EL (cell line): ENCODE measurements at places on chromosomes 2 and 18.
A peak's percentile ranks its signal among the peaks of the same experiment; 100 is the strongest.

DNA sequence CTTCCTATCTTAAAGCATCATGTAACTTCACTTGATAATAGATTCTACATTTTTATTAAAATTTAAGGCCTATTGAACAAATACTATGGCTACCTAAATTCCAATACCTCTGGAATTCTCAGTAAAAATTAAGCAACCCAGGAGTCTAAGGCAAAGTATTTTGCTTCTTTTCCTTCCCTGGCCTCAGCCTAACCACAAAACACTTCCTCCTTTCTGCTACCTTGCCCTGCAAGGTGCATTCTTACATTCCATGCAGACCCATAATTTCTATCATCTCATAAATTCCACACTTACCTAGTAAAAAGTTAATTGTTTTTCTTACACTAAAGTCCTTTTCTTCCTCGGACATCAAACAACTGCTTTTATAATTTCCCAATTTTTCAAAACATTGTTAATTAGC is 3.7 kb downstream of the MBOAT2 start:
- DNase-seq = no peak

GRCh38 chr18:8689517-8689916 is 15.8 kb upstream of the MTCL1 start:
- DNase-seq = no peak

GRCh38 chr18:43312891-43313290 is 35.6 kb upstream of the SYT4 start:
- DNase-seq = no peak

- DNase-seq = no peak
Observed at GRCh38 chr2:241020629-241021190, 22.3 kb downstream of the SNED1 start.

- DNase-seq = no peak
Observed at GRCh38 chr18:40707797-40708196, 1247.2 kb upstream of the PIK3C3 start.

- no peak for DNase-seq
Observed at GRCh38 chr18:43277164-43277600, at the start of gene SYT4. TSS of gene SYT4 (minus strand) at chr18:43277490. CDS start at chr18:43277281, 209 bp downstream.

GRCh38 chr18:5997361-5997760 is 102.0 kb upstream of the TMEM200C start:
- no peak for DNase-seq

- no peak for DNase-seq
Observed at GRCh38 chr18:79566771-79567431, 112.7 kb upstream of the CTDP1 start.

DNA sequence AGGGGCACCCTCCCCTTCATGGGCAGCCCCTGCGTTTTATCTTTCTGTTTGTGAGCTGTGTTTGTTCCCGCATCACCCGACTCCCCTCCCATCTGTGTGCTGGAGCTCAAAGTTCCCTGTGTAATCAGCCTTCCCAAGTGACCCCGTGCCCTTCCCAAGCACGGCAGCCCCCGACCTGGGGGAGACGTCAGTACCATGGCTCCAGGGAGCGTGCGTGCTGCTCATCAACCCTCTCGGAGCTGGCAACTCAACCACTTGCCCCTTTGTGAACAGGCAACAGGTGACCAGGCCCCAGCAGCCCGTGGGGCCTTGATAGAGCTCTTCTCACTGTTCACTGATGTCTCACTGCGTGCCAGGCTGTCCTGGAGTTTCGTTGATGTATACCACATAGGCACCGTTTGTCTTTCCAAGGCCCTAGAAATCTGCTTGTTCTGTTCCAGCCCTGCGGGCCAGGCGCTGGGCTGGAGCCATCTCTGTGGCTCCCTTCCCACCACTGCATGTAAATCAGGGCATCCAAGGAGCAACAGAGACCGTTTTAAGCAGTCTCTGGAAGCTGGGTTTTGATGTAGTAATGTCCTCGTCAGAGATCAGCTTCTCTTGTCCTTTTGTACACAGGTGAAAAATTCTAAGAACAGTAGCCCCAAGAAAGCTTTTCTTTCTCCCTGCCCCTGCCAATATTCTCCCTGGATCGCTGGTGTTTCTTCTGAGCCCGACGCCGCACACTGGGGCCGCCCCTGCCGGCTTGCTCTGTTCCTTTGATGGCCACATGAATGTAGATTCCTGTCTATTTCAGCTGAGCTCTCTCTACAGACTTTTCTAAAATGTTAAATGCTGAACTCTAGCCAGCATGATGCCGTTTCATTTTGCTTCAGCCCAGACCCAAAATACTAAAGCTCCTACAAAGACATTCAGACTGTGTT is 107.0 kb upstream of the PTPRM start:
- no peak for DNase-seq

DNA sequence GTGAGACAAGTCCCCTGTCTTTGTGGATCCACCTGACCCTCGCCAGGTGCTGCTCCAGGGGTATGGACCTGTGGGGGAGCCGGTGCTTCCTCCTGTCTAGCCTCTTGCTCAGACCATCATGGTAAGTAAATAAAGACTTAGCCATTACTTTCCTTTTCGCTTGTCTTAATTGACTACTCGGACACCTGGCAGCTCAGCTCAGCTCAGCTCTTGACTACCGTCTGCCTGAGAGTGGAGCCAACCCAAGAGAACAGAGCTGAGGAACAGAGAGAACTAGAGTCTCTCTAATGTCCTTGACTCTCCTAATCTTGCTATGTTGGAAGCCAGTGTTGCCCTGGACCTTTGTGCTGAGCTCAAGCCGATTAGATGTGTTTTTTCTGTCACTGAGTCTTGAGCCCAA is 170.3 kb upstream of the CXCR4 start:
- no peak for DNase-seq

GRCh38 chr18:74732380-74732779 is 134.7 kb downstream of the ZNF407 start:
- no peak for DNase-seq

- no peak for DNase-seq
Observed at GRCh38 chr2:7951001-7951400, 730.9 kb upstream of the ID2 start.

DNA sequence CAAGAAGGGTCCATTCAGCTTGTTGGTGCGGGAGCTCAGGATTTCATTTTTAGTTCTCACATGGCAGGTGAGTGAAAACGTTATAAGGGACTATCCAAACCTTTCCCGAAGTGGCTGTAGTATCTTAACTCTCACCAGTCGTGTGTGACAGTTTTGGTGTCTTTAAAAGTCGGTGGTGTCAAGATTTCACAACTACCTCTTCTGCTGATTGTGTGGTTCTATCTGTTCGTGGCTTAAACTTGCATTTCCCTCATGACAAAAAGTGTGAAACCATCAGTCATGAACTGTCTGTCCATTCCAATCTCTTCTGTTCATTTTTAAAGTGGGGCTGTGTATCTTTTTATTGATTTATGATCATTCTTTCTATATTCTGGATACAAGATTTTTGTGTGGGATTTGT is 3.8 kb upstream of the AQP12B start:
- DNase-seq = no peak

- DNase-seq = peak; percentile 30
Observed at GRCh38 chr18:58578321-58578720, 50.6 kb downstream of the ALPK2 start.

- DNase-seq = peak; percentile 24
Observed at GRCh38 chr2:100427627-100428258, 10.3 kb upstream of the CHST10 start.

DNA sequence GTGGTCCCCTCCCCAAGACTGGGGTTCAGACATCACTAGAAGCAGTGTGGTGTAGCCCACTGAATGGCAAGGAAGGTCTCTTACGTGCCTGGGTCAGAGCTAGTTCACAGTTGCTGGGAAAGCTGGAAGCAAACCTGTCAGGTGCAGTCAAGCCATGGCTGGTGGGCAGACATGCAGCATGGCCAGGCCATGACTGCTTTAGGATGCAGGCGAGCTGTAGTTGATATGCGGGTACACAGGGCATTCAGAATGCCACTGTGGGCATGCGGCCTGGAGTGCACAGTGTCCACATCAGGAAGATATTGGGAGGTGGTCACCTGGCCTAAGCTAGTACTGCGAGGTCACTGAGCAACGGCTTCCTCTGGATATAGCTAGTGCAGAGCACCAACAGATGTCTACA is 11.8 kb upstream of the SLC9A4 start:
- DNase-seq = no peak

- no peak for DNase-seq
Observed at GRCh38 chr2:45340318-45340717, 270.7 kb downstream of the SRBD1 start.

DNA sequence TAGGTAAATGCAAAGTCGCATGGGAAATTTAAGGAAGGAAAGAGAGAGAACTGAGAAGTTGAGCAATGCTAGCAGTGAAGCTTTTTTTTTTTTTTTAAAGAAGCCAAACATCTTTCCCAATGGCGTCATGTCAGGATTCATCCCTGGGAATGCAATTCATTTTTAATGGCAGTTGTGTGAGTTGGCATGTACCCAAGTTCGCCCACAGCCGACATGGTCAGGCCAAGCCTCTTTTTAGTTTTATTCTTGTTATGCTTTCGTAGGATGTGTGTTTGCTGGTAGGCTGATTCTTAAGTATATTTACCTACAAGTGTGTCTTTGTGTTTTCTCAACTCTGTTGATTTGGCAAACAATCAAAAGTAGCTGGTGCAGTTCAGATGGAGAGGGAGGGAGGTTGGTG is 127.6 kb upstream of the ITGA6 start:
- no peak for DNase-seq

- DNase-seq = no peak
Observed at GRCh38 chr2:2913601-2914120, 464.0 kb downstream of the EIPR1 start.

GRCh38 chr2:225725726-225726125 is 326.2 kb downstream of the NYAP2 start:
- no peak for DNase-seq

DNA sequence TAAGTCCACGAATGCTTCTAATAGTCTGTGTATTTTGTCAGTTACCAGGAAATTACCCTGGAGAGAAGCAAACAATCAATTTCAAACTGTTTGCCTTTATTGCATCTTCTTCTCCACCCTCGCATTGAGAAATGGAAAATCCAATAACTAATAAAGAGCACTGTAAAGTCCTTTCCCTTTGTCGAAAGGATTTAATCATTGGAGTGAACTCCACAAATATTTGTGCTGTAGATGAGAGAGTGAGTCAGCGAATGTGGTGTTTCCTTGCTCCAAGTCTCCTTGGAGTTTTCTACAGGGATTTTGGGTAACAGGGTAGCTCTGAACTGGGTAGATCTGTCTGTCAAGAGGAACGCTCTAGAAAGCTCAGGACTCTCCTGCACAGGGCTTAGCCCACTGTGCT is 240.2 kb downstream of the KCNS3 start:
- DNase-seq = no peak

- peak; percentile 85 for DNase-seq
Observed at GRCh38 chr2:168254158-168254935, 7.0 kb upstream of the STK39 start.

DNA sequence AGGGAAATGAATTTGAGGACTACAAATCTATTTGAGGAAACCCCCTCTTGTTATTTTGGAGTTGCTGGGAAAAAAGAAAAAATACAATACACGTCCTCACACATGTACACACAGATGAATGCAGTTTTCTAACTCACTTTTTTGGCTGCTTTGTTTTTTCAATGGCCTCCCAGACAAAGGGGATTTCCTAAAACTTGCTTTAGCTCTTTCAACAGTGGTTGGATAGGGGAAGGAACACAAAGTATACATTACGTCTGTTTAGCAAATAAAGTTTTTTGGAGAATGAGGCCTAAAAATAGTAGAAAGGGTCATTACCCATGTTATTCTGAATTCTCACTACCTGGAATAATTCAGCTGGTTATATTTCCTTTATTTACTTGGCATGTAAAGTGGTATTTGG is 125.3 kb upstream of the ITGB6 start:
- no peak for DNase-seq

DNA sequence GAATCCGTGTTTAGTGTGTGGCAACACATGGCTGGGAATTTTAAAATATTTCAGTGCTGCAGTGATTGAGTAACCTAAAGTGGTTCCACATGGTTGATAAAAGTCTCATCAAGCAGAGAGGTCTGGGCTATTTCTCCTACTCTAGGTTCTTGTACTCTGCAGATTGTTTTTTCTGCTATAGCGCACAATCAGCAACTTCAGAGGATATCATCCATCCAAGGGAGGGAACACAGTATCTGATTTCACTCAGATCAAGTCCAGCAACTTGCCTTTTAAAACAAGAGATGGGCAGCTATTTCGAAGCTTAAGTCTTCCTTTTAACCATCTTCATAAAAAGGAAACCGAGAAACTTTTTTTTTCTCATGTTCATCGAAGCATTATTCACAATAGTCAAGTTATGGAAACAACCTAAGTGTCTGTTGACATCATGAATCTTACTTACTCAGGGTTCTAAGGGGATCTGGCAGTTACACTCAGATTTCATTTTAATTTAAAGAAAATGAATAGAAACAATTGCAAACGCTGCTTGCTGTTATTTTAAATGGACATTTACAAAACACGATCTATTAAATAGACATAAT is 172.7 kb upstream of the TRIB2 start:
- no peak for DNase-seq

GRCh38 chr18:30763902-30764350 is 278.6 kb downstream of the DSC3 start:
- DNase-seq = no peak

- no peak for DNase-seq
Observed at GRCh38 chr2:135327146-135327545, 203.9 kb downstream of the ZRANB3 start.

DNA sequence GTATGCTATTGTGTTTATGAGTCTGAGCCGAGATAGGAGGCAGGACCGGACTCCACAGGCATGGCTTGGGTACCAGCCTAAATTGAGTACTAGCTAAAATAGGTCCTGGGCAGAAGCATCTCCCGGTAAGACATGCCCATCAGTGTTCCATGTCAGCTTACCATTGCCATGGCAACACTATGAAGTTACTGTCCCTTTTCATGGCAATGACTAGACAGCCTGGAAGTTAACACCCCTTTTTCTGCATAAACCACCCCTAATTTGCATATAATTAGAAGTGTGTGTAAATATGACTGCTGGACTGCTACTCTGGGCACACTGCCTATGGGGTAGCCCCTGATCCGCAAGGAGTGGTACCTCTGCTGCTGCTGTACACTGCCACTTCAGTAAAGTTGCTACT is 1005.1 kb upstream of the FAM98A start:
- DNase-seq = no peak

DNA sequence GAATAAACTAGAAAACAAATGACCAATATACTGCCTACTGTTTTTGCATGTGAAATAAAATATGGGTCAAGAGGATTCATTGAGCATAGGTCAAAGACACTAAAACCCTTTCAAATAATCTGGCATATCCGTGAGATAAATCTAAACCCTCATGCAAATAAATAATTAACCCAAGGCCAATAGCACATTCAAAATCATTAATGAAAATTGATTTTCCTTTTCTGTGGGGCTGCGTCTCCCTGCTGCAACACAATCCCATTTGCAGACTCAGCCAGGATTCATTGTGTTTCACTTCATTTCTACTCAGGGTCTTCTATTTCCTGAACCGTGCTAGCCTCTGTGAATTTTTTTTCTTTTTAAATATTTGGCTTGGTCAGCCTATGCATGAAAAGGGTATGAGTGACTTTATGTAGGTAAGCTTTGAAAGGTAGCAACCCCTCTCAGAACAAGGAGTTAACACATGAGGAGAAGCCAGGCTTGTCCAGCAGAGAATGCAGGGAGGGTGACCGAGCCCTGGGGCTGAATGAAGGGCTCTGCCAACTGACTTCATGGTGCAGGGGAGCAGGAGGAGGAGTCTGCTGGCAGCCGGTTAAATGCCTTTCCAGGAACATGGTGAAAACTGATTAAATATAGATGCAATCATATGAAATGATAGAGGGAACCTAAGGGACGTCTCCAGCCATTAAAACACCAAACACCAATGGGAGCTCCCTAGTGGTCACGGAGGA is 10.3 kb upstream of the CTAGE1 start:
- no peak for DNase-seq
